ENCODE measurements at places on chromosomes 1 and 21. TPM values are rescaled to one million over a fixed set of nuclear protein-coding genes. Genes with fewer than 3 reads are reported as not detected.

PTGS2 gene
- 0.38 TPM for total RNA-seq

RIPK4 gene
- 30.1 TPM for total RNA-seq

DENND2C gene
- 10.4 TPM for total RNA-seq

WNT3A gene
- not detected for total RNA-seq

PM20D1 gene
- not detected for total RNA-seq

KRTAP19-3 gene
- total RNA-seq = not detected

AMPD1 gene
- total RNA-seq = not detected

F3 gene
- total RNA-seq = 95.0 TPM

GJB4 gene
- total RNA-seq = not detected

HSPG2 gene
- total RNA-seq = 656 TPM

CXADR gene
- 65.9 TPM for total RNA-seq

IFI44L gene
- not detected for total RNA-seq

DNASE2B gene
- total RNA-seq = 0.26 TPM

SPRR3 gene
- not detected for total RNA-seq

CFAP107 gene
- total RNA-seq = 2.8 TPM

SLAMF8 gene
- not detected for total RNA-seq

C1QA gene
- not detected for total RNA-seq

CD53 gene
- total RNA-seq = not detected

IL12RB2 gene
- not detected for total RNA-seq

TGFB2 gene
- total RNA-seq = 27.9 TPM

ACOT11 gene
- 2.2 TPM for total RNA-seq

TAS1R1 gene
- total RNA-seq = not detected

ALX3 gene
- total RNA-seq = 2.8 TPM

GJA8 gene
- total RNA-seq = not detected
